Hindlimb muscle (tissue), 1 donor: ENCODE measurements at places on chromosomes 1 and 21. TPM values are rescaled to one million over a fixed set of nuclear protein-coding genes. Genes with fewer than 3 reads are reported as not detected.

DNA sequence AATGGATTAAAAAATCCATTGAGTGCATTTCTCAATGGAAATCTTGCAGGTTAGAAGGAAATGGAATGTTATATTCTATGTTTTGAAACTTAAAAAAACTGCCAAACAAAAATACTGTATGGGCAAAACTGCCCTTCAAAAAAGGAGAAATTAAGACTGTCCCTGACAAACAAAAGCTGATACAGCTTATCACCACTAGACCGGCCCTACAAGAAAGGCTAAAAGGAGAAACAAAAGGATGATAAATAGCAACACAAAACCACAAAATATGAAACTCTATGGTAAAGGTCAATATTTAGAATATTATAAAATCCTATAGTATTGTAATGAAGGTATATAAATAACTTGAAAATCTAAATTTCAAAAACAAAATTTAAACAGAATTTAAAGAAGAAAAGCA lies 60.0 kb downstream of the SLC25A24 start:
- DNase-seq = no peak

GRCh38 chr21:29306920-29307319 lies 8.2 kb downstream of the BACH1 start:
- no peak for DNase-seq

DNA sequence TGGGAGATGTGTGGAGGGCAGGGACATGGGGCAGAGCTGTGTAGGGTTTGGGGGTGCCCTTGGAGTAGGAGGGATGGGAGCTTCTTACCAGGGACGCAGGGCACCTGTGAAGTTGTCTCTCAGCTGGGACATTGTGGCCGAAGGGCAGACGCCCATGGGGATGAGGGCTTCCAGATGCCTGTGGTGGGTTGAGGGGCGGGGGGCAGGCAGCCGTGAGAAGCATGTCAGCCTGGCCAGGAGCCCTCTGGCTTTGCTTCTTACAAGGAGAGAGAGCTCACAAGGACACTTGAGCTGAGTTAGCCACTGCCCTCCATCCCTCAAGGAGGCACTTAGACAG lies 8.5 kb downstream of the A3GALT2 start:
- DNase-seq = no peak

DNA sequence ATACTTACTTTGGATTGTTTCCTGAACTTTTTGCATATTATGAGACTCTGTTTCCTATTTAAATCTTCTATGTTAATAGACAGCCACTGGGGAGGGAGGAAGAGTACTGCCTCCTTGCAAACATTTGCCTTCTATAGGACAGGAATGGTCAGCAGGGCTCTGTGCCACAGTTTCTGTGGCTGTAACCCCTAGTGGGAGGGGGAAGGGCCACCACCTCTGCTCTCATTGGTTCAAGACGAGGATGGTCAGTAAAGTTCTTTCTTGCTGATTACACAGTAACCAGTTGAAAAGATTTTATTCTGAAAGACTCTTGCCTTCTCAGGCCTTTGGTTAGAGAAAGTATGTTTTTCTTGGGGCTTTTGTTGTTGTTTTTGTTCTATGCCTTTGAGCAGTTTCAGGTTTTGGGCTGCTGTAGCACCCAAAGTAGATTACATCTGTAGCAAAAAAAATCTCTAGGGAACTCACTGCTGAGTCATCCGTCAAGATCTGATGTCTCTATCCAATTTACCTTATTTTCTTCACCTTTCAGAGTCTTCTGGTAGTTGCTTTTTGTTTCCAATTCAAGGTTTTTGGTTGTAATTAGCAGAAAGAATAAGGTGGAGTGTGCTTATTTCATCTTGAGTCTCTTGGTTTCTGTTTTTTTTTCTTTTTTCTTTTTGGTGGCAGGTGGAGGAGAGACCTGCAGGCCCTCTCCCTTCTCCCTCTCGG lies 23.1 kb downstream of the SLC35A3 start:
- DNase-seq = no peak

DNA sequence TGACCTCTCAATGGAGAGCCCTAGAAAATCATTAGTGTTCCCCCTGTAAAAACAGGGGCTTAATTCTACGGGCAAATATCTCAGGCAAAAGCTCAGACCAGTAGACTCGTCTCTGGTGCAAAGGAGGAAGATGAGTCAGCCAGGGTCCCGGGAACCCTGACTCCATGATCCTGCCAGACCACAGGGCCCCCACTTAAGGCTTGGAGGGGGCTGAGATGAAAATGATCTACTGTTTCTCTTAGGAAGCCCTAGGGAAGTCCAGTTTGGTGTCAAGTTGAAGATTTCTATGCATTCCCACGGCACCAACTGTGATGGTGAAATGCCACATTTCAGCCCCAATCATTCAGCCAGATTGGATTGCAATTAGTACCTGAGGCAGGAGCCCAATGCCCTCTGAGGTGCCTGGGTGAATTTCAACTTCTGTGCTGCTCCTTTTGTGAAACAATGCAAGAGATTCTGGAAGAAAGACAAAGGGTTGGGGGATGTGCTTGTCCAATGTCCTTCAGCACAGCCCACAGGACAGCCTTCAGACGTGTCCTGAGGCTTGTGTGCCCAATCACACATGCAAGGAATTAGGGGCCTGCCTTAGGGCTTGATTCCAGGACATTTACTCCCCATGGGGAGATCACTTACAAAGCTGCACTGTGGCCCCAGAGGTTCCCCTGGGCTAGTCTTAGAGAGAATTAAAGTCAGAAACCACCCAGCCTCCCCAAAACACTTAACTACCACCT lies 18.1 kb downstream of the NAV1 start:
- DNase-seq = no peak

- no peak for DNase-seq
Observed at GRCh38 chr1:94033849-94034248, 87.1 kb downstream of the ABCA4 start.

GRCh38 chr1:26999440-26999987 lies 6.0 kb downstream of the TRNP1 start:
- no peak for DNase-seq

- DNase-seq = no peak
Observed at GRCh38 chr1:154493276-154493675, 8.7 kb upstream of the TDRD10 start.

DNA sequence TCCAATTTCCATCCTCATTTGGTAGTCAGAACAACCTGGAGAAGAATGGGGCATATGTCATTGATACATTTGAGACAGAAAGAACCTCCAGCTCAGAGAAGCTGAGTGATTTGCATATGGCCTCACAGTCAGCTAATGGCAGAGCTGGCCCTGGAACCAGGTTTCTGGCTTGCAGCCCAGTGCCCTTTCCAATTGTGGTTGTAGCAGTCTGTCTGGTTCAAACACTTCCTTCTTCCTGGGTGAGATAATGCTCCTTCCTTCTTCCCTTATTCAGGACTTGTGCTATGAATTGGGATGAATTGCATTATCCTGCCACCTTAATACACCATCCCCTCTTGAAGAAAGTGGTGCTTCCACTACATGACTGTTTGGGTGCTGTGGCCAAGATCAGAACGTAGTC lies 24.2 kb downstream of the SLC5A9 start:
- no peak for DNase-seq

- peak; percentile 51 for DNase-seq
Observed at GRCh38 chr21:41361786-41362604, at the start of gene MX2. MX2 (plus strand) TSS chr21:41362027; CDS start chr21:41376907, 14,880 bp downstream.

DNA sequence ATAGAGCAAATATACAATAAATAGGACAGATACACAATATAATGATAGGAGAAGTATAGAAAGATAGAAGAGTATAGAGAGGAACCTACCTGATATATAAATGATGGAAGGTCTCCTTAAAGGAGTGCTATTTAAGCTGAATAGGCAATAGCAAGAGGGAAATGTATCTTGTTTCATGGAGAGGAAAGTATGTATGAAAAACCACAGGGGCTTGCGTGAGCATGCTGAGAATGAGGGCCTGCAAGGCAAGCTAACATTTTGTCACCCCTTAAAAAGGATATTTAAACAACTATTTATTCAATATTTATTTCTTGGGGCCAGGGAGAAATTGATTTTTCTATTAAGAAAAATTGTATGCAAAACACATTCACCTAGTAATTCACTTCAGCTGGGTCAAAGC lies 150.9 kb upstream of the ZRANB2 start:
- no peak for DNase-seq

TBX15 gene
- 61.2 TPM for polyA plus RNA-seq

DMRTA2 gene
- 0.32 TPM for polyA plus RNA-seq

OR2L5 gene
- polyA plus RNA-seq = not detected

ABCA4 gene
- 0.71 TPM for polyA plus RNA-seq

BACE2 gene
- 34.3 TPM for polyA plus RNA-seq

LCE2A gene
- not detected for polyA plus RNA-seq

BTBD8 gene
- 4.4 TPM for polyA plus RNA-seq

GNG4 gene
- 0.28 TPM for polyA plus RNA-seq

GABRD gene
- 1.1 TPM for polyA plus RNA-seq

ELF3 gene
- polyA plus RNA-seq = 0.15 TPM

NECTIN4 gene
- polyA plus RNA-seq = 0.43 TPM

NBPF6 gene
- not detected for polyA plus RNA-seq
